Cortex of kidney (tissue), 1 donor: ENCODE measurements at places on chromosomes 4 and X.

DNA sequence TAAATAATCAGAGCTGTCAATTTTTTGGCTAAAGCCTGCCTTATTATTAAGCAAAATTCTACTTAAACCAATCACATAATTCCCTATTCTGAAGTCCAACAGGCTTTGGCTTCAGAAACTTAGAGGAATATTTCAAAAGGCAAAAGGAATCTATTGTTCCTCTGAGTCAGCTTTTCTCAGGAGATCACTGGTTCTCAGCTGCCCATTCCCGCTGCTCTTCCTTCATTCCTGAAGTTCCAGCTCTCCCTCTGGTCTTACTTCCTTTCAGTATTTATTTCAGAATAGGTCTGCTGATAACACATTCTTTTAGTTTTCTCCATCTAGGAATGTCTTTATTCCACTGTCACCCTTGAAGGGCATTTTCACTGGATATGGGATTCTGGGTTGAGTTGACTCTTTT, 133.7 kb downstream of the SOWAHB start:
- DNase-seq: no peak

GRCh38 chr4:122884499-122884898, 37.9 kb downstream of the NUDT6 start:
- DNase-seq: no peak

DNA sequence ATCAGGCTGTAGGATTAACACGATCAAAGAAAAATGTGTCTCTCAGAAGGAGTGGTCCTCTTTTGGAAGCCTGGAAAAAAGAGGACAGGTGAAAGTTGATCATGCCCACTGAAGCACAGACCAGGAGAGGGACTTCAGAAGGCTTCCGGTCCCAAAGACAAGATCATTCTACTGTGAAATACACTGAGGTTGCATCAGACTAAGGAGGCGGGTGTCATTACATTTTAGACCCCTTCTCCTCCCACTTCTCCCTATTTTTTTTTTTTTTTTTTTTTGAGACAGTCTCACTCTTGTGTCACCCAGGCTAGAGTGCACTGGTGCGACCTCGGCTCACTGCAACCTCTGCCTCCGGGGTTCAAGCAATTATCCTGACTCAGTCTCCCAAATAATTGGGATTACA, 67.5 kb downstream of the RBM47 start:
- DNase-seq: no peak

DNA sequence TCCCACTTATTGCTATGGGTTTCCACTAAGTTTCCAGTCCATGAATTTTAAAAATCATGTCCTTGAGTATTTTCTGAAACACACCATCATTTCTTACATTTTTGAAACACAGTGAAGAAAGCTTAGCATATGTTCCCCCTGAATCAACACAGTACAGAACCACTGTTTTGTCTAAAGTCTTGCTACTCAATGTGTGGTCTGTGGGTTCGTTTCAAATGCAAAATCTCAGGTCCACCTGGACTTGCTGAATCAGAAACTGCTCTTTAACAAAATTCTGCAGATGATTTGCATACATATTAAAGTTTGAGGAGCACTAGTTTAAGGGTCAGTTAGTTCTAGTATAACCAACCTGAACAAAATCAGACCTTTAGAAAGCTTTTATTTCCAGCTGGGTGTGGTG, 60.4 kb downstream of the SUPT20HL2 start:
- no peak for DNase-seq

- DNase-seq: no peak
These were observed 9.2 kb downstream of the RAI2 start for GRCh38 chrX:17851874-17852273.

- no peak for DNase-seq
These were observed 36.3 kb downstream of the RTL3 start for GRCh38 chrX:78622831-78623230.

DNA sequence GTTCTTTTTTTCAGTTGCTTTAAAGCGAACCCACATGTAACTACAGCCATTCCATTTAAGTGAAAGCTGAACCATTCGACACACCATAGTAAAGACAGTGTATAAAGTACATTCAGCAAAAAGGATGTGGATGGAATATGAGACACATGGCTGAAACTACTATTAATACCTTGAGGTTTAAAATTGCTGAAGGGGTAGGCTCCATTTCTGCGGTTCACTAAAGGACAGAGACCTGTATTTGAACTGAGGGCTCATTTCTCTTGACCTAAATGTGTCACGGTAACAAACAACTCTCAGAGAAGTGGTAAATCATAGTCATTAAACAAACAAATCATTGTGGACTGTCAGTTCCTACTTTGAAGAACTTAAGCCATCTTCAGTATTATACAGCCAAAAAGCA, 1085.6 kb upstream of the TENM3 start:
- no peak for DNase-seq

DNA sequence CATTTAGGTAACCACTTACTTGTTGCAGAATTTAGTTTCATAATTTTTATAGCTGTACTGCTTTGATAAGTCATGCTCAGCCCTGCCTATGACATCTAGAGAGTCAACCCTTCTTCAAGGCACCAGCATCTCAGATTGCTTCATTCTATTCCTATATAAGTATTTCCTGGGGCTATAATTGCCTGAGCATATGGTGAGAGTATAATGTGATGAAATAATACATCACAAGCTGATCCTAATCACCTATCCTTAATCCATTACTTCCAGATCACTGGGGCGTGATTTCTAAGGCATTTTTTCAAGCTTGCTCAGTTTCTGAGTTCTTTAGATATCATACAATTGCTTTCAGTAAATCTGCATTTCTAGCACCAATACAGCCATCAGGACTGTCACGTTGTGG, 200.0 kb upstream of the NPY2R start:
- no peak for DNase-seq

DNA sequence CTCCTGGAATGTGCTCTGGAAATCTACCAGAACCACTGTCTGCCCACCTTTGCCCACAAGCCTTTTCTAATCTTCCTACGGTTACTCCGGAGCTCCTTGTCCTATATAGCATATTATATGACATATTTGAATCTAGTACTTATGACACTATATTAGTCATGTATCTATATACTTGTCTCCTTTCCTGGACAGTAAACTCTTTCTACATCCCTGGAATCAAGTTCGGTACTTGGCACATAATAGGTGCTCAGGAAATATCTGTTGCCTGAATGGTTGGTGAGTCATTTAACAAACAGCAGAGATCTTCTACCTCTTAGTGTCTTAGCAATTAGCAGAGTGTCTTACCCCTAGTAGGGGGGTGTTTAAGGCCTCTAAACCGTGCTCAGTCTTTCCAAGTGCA, 123.6 kb downstream of the RELL1 start:
- DNase-seq: no peak

GRCh38 chr4:61128682-61129081, 71.4 kb upstream of the ADGRL3 start:
- DNase-seq: no peak

- no peak for DNase-seq
These were observed 15.9 kb downstream of the SH3TC1 start for GRCh38 chr4:8215001-8215427.

DNA sequence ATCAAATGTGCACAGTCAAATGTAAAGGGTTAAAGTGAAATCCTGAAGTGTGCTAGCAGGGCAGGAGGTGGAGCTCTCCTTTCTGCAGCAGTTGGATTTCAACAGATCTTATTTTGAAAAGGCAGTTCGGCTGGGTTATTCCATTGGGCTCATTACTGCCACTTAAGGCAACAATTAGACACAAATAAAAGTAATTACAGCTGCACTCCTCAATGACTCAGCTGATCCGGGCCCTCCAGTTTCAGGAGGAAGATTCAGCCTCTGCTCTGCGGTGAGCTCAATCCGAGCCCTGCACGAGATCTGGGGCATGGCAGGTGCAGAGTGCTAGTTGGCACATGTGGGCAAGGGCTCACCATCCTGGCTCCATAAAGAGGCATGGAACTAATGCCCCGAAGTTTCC, 85.4 kb downstream of the PHKA2 start:
- no peak for DNase-seq

DNA sequence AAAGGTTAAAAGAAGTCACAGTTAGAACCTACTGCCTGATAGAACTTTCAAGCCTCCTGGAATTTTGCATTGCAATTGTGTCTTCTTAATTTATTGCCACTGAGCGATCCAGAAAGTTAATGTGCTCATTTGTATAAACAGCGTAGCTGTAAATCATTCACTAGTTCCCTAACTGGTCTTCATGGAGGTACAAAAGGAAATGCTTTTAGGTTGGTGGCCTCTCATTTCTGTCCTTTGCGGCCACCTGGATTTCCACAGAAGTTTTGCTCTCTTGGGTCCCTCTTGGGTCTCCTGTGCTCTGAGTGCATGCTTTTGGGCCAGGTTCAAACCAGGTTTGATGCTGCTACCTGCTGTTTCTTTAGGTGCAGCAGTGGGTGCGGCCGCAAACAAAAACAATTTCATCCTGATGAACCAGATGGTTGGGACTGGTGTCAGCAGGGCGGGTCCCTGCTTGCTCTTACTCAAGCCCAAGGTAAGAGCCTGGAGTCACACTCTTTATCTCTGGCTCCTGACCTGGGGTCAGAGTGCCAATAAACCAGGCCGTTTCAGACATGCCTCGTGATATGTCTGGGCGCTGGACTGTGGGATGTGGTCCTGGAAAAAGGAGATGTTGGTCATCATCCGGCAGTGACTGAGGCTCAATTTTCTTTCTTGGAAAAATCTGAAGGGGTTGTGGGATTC, 270.1 kb downstream of the PTTG2 start:
- no peak for DNase-seq

DNA sequence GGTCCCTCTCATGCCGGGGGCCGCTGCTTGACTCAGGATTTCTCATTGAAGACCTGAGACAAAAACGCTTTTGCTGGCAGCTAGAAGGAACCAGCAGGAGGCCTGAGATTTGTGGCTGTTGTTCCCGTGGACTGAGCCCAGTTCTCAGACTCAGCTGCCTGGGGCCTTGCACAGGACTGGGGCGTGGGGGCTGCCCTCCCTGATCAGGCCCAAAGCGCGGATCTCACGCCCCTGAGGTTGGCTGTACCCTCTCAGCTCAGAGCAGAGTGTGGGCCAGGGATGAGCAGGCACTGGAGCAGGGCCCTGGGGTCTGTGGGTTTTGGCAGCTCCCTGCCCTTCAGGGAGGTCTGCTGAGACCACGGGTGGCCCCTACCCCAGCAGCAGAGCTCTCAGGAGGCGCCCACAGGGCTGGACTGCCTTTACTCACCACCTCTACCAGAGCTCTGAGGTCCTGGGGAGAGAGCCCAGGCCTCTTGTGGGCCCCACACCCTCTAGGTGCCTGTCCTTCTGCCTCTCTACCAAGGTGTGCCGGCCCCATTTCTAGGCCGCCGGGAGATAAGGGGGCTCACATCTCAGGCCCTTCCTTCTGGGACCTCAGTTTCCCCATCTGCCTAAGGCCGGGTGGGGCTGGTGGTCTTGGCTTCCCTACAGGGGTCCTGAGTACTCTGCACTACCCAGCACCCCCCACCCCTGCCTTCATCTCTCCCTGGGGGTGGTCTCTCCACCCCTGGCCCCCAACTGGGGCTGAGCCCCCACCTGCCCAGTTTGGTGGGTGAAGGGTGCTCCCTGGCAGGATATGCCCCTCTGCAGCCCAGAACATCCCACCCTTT, 5.6 kb downstream of the MSANTD1 start:
- no peak for DNase-seq

DNA sequence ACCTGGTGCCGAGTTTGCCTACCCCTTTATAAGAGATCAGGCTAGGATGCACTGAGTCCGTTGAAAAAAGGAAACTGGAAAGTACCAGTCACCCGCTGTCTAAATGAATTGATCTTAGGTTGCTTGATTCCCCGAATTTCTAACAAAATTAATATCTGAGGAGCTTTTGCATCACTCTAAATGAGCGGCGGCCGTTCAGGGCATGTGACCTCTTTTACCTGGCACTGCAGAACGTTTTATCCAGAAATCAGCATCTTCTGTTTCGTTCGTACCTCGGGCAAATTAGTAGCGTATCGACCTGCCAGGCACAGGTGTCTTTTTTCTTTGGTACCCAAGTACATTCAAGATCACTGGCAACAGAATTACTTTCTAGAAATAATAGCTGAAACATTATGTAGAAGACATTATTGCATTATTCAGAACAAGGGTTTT, 876 bp downstream of the KLHL2 start:
- DNase-seq: no peak

GRCh38 chr4:11002961-11003360, 318.4 kb upstream of the CLNK start:
- no peak for DNase-seq

- DNase-seq: no peak
These were observed 2.6 kb downstream of the CTBP1 start for GRCh38 chr4:1246111-1246881.

DNA sequence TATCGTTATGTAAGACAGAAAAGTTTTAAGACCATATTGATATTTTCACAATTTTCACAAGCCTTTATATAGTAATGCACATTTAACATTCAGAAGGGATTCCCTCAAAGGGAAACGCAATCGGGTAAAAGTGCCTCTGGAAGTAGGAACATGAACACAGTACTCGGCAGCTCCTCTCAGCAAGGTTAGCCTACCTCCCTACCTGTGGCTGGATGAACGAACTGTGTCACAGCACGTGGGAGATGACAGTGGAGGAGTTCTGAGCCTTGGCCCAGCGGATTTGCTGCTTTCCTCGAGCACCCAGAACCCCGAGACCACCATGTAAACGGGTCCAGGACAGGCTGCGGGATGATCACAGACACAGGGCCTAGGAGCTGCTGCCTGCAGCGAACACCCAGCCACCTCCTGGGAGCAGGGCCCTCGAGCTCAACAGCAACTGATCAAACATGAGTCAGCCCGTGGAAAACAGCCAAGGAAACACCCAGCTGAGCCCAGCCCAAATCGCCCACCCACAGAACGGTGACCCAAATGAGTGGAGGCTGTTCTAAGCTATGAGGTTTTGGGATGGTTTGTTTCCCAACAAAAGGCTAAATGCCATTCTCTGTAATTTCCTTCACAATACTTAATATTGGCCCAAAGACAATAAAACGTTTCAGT, 30.4 kb downstream of the FAT1 start:
- no peak for DNase-seq

DNA sequence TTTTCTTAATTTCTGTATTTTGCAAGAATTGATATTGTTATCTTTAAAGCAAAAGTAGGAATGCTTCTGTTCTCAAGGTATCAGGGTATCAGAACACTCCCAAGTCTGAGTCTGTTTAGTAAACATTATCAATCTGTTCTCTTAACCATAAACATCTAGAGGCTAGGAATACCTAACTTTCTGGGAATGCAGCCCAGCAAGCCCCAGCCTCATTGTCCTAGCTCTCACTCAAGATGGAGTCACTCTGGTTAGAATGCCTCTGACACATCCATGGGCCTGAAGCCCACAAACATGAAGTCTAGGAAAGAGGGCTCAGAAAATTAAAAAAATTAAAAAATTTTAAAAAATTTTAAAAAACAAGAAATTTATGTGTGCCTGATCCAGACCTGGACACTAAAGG, 315.1 kb upstream of the DKK2 start:
- DNase-seq: no peak
